ENCODE measurements at places on chromosomes 5 and 9. TPM values are rescaled to one million over a fixed set of nuclear protein-coding genes. Genes with fewer than 3 reads are reported as not detected.

Gene NUTM2G
- not detected for total RNA-seq

Gene FGD3
- total RNA-seq, result not detected

Gene TMEM174
- not detected for total RNA-seq

Gene ADAMTS2
- total RNA-seq, result 112 TPM

Gene CATSPER3
- total RNA-seq, result not detected

Gene CXCL14
- 0.64 TPM for total RNA-seq

Gene LHX6
- total RNA-seq, result 0.81 TPM

Gene DOCK2
- 0.44 TPM for total RNA-seq

Gene SHISAL2B
- not detected for total RNA-seq

Gene NTNG2
- 2.1 TPM for total RNA-seq

Gene PCA3
- total RNA-seq, result not detected

Gene FSTL4
- not detected for total RNA-seq

Gene TMEM252
- not detected for total RNA-seq

Gene MEIKIN
- total RNA-seq, result not detected

Gene PRR16
- total RNA-seq, result 29.0 TPM

Gene MYMK
- total RNA-seq, result not detected

Gene F2RL1
- total RNA-seq, result 16.7 TPM

Gene TUT7
- total RNA-seq, result 32.0 TPM

Gene OLFM1
- total RNA-seq, result 3.7 TPM

Gene PCDHB7
- 1.3 TPM for total RNA-seq

Gene PDCD1LG2
- total RNA-seq, result 7.2 TPM

Gene FCN2
- total RNA-seq, result not detected

Gene PCSK5
- total RNA-seq, result 6.0 TPM

Gene TNC
- total RNA-seq, result 1.2 TPM

Gene POMT1
- 18.8 TPM for total RNA-seq

Gene CCDC180
- total RNA-seq, result 1.7 TPM

Gene NKD2
- total RNA-seq, result 13.9 TPM

Gene PTGES
- total RNA-seq, result 7.4 TPM

Gene EDIL3
- 29.4 TPM for total RNA-seq

Gene JAKMIP2
- 0.25 TPM for total RNA-seq

Gene ATP6V1G1
- 104 TPM for total RNA-seq

Gene LARP1
- total RNA-seq, result 96.1 TPM

Gene TRIM36
- 0.12 TPM for total RNA-seq

Gene FBXW11
- total RNA-seq, result 41.0 TPM

Gene MYORG
- 4.8 TPM for total RNA-seq

Gene ENDOG
- 19.1 TPM for total RNA-seq

Gene SAXO1
- 0.20 TPM for total RNA-seq

Gene FGF1
- total RNA-seq, result 0.20 TPM

Gene INSL4
- total RNA-seq, result not detected

Gene CCDC171
- total RNA-seq, result 1.7 TPM

Gene CNTNAP3B
- 0.68 TPM for total RNA-seq

Gene DNAJA1
- total RNA-seq, result 74.7 TPM

Gene KDM3B
- total RNA-seq, result 28.0 TPM

Gene ADCY2
- total RNA-seq, result not detected

Gene SLC4A9
- not detected for total RNA-seq

Gene CRHBP
- total RNA-seq, result 0.69 TPM

Gene IFT74
- total RNA-seq, result 9.7 TPM

Gene ITGA1
- total RNA-seq, result 5.1 TPM

Gene ZFP2
- total RNA-seq, result 2.8 TPM

Gene LMX1B
- total RNA-seq, result 0.25 TPM

Gene CLIC3
- total RNA-seq, result 3.2 TPM

Gene IFNK
- not detected for total RNA-seq

Gene PTPRD
- 19.8 TPM for total RNA-seq

Gene TIMD4
- not detected for total RNA-seq

Gene CARD9
- 0.88 TPM for total RNA-seq

Gene IL13
- not detected for total RNA-seq

Gene IFNW1
- not detected for total RNA-seq

Gene SOHLH1
- total RNA-seq, result not detected

Gene DBH
- total RNA-seq, result not detected

Measured in cardiac ventricle fibroblast (primary cell).